NCI-H1417 (cell line): ENCODE measurements at places on chromosomes 1 and 21.

DNA sequence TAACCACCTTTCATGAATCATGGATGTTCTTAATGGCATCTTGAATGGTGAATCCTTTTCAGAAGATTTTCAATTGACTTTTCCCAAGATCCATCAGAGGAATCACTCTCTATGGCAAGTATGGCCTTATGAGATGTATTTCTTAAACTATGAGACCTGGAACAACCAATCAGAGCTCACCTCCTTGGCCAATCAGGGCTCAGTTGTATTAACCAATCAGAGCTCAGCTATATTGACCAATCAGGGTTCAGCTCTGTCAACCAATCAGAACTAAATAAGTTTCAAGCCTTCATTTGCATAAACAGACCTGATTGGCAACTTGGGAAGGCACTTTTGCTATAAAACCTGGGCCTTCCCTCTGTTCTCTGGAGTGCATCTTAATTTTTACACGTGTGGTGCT lies 13.6 kb upstream of the FAM3B start:
- DNase-seq = no peak

DNA sequence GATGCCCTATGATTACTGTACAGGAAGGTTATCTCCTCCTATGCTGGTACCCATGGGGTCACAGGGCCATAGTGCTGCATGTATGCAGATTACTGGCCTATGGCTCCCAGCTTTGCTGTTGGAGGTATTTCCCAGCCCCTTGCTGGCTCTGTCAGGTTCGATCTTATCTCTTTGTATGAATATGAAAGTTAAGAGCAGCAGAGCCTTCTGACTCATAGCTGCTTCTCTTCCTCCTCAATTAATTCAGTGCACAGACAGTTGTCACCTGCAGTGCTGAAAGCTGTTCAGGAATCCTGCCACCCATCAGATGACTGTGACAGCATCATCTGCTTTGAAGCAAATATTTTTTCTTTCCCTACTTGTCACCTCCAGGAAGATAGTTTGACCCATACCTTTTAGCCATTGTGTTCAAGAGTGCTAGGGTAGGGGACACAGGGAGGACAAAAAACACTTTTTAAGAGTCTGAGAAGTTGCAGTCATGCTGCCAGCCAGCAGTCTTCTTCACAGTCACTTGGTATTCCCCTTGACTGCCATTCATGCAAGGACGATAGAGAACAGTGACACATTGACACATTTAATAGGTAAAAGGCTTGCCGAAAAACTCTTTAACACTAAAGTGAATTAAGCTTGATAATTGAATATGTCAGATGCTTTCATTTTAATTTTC lies 73.1 kb downstream of the KIF1B start:
- DNase-seq = no peak

DNA sequence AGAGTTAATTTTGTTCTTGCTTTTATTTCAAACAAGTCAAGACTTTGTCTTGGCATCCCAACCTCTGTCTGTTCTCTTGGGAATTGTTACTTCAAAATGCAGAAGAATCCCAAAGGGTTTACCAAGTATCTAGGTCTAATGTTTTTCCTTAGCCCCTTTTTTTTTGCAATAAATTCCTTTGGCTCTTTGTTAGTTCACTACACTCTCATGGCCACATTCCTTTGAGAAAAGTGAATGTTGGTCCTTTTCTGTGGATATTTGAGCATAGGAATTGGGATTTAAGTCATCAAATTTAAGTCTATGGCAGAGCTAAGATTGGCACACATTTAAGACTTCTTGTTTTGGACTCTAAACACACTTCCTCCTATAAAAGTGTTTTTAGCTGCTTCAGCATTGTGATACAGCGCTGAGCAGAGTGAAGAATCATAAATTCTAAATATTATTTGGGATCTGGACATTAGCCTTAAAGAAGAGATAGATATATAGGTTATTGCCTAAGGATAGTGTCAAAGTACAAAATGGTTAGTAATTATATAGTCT lies 1.9 kb downstream of the BTF3L4 start:
- no peak for DNase-seq

DNA sequence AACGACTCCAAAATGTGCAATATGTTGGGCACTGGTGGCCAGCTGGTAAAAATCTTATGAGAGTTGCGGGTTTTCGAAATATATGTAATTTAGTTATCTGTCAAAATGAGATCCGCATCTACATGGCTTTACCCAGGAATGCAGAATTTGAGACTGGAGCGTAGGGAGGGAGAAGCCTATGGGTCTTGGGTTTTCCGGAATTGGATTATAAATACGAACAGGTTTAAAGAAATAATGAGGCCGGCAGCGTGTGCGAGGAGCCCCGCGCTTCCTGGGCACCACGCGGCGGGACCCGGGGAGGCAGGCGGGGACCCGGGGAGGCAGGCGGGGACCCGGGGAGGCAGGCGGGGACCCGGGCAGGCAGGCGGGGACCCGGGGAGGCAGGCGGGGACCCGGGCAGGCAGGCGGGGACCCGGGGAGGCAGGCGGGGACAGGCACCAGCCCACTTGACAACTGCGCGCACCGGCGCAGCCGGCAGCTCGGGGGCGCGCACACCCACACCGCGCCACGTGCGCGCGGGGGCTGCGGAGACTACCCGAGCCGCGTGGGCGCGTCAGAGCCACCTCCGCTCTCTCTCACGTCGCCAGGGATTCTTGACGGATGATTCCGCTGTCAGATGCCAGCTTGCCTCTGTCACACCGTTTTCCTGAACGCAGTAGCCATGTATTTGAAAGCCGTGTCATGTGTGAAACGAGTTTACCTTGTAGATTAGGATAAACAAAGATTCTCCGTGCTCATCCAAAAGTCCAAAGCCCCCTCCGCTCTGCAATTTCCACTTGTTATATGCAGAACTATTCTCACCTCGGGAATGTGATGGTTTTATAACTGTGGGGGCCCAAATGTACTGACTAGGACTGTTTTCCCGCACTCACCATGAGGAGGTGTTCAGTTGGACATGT lies 54.3 kb upstream of the HNRNPU start:
- DNase-seq = peak; percentile 67

DNA sequence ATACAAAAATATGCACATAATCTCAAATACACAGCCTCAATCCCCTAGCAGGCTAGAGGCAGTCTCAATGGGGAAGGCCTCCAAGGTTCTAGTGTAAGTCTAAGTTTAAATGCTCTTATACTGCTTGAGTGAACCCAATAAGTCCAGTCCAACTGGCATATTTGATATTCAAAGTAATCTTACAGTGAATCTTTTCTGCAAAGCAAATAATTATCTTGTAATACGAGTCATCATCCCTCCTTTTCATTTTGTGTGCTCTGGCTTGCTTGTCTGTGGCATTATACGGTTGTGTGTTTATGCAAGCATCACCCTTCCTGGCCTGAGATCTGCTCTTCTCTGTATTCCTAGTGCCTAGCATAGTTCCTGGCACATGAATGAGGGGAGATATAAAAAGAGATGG lies 166.9 kb upstream of the HMGB4 start:
- DNase-seq = no peak

- no peak for DNase-seq
Observed at GRCh38 chr21:43191971-43192370, 23.2 kb downstream of the CRYAA start.

DNA sequence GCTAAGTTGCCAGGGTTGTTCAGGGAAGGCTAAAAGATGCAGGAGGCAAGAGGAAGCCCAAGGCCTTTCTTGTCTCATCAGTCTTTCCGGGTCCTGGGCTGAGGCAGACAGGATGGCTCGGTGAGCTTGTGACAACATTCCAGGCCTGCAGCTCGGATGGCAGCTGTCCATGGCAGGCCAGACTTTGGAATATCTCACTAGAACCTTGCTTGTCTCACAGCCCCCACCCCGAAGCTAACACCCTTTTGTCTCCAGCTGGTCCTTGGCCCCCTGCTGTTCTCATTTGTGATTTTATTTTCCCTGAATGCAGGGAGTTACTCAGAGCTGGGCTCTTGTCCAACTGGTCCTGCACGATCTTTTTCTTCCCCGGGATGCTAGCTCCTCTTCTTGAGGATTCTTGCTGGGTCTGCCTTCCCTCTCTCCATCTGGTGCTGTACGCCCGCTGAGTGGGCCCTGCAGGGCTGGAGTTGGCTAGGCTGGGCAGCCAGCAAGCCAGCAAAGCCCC lies 477.2 kb upstream of the CAMK1G start:
- DNase-seq = no peak

- no peak for DNase-seq
Observed at GRCh38 chr1:110035236-110035752, 870 bp downstream of the STRIP1 start.

DNA sequence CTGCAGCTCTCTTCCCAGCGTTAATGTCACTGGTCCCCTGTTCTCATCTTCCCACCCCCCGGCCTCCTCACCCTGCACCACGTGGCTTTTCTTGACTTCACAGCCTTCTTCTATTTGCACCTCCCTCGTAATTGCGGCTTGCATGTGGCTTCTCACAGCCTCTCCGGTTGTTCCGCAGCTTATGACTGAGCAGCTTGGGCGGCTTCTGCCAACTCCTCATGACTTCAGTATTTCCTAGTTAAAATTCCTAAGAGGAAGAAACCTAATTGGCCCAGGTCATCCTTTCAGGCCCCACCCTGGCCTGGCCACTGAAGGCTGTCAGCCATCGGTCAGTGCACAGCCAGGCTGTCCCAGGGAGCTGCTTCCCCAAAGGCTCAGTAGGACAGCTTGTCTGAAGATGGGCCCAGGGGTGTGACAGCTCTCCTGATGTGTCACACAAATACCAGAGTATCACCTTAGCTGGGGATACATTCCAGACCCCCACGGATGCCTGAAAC lies 8.6 kb upstream of the RERE start:
- no peak for DNase-seq

DNA sequence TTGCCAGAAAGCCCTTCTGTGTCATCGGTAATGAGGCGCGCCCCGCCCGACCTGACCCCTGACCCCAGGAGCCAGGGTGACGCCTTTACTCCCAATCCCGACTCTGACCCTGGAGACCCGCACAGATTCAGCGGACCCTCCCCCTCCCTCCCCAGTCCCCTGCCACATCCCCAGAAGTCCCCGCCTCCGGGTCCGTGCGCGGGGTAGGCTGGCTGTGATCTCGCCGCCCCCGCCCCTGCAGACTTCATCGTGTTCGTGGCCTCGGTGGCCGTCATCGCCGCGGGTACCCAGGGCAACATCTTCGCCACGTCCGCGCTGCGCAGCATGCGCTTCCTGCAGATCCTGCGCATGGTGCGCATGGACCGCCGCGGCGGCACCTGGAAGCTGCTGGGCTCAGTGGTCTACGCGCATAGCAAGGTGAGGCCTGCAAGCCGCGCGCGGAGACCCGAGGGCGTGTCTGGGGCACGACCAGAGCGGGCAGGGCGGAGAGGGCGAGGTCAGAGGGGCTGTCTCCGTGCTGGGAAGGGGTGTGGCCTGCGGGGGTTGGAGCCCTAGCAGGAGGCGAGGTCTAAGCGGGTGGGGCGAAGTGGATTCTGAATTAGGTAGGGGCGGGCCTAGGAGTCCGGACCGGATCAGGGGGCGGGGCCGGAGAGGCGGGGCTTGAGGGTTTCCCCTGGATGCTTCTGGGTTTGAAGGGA lies 34.8 kb downstream of the KCNQ4 start:
- no peak for DNase-seq

DNA sequence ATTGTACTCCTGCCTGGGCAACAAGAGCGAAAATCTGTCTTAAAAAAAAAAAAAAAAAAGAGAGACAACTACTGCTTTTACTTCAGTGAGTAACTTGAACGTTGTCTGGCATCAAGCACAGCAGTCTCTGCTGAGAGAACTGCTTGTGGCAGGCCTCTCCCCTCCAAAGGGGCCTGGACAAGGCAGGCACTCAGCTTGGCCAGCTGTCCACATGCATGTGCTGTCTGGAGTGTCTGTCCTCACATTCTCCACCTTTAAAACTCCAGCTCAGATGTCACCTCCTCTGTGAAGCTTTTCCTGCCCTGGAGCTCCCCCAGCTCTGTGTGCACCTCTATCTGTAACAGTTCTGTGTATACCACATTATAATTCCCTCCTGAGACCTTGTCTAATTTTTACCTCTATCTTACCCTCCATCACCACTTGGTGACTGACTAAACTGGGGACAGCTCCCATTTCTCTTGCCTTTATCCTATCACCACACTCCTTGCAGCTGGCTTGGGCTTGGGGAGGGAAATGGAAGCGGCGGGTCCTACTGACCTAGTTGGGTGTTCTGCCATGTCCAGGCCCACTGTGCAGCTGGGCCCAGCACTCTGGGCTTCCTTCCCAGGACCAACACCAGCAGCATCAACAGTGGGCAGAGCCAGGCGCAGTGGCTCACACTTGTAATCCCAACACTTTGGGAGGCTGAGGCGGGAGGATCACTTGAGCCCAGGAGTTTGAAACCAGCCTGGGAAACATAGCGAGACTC lies 71.4 kb upstream of the ARTN start:
- DNase-seq = no peak

GRCh38 chr21:44370027-44370735 lies 16.8 kb downstream of the TRPM2 start:
- peak; percentile 45 for DNase-seq

- no peak for DNase-seq
Observed at GRCh38 chr1:211951856-211952255, 83.5 kb downstream of the INTS7 start.

GRCh38 chr1:206723805-206724472 lies 39.2 kb downstream of the MAPKAPK2 start:
- no peak for DNase-seq

DNA sequence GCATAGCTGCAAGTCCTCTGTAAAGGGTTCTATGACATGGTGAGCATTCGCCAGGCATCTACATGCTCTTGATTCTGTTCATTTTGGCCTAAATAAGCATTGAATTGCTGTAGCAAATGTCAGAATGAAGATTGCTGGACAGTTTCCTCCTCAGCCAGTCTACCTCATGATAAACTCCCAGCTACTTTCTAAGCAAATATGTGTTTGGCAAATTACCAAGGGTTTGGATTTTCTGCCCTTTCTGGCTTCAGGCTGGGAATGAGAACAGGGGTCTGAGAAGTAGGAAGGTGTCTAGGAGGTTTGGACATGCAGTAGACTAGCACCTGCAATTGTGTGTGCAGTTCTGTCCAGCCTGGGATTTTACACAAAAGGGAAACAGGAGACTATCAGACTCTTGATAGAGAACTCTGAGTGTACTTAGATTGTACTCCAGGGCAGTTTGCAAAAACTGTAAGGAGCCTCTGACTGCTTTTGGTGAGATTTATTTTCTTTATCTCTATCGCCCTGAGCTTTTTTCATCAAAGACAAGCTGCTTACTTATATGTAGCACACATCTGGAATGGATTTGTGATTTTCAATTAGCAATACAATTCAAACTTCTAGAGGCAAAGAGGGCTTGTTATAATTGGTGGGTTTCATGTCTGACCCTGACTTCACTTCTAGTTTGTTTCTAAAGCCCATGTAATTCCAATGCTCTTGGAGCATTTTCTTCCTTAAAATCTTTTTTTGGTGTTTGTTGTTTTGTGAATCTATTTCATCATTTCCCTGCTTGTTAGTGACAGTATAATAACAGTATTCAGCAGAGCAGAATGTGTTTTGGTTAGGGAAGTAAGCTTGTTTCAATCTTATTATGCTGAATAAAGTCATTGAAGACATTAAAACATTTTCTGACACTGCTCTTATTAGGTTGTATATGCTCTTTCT lies 150.8 kb downstream of the VPS13D start:
- no peak for DNase-seq
